ENCODE measurements at places on chromosomes 7 and 10.

GRCh38 chr7:11642276-11642675, 189.7 kb downstream of the THSD7A start:
- no peak for DNase-seq

GRCh38 chr7:151123822-151124464, 37.7 kb downstream of the AGAP3 start:
- peak; percentile 77 for DNase-seq

DNA sequence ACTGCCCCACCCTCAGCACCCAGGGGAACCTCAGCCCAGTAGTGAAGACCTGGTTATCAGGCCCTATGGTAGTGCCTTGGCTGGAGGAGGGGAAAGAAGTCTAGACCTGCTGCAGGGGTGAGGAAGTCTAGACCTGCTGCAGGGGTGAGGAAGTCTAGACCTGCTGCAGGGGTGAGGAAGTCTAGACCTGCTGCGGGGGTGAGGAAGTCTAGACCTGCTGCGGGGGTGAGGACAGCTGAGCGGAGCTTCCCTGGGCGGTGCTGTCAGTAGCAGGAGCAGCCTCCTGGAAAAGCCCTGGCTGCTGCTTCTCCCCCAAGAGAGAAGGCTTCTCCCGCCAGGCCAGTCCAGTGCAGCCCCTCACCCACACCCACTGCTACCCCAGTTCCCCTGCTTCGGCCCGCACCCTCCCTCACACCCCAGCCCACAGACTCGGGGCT, 6.3 kb downstream of the NOS3 start:
- no peak for DNase-seq

DNA sequence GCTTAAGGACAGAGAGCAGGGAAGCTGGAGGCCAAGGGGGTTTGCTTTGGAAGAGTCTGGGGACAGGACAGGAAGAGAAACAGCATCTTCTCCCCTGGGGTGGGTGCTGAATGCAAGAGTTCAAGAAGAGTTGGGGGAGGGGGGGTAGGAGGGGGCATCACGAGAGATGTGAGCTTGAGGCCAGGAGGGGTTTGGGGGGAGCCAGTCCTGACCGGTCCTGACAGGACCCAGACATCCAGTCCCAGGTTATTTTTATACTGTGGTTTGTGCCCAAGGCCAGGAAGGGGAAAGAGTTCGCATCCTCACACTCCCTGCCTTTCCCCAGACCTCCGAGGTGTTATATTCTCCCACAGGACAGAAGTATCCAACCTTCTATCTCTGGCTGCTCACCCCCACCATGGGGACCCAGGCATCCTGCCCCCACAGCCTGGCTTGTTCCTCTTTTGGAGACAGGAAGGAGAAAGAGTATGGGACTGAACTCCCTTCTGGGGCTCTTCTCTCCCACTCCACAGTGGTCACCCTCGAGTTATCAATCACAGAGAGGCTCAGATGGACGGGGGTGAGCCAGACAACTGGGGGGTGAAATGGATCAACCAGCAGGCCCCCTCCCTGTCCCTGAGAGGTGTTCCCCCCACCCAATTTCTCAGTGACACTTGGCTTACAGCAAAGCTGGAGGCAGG, 2.8 kb downstream of the TSC22D4 start:
- DNase-seq = no peak

- no peak for DNase-seq
Observed at GRCh38 chr10:131979336-131979735, 2.4 kb downstream of the BNIP3 start.

DNA sequence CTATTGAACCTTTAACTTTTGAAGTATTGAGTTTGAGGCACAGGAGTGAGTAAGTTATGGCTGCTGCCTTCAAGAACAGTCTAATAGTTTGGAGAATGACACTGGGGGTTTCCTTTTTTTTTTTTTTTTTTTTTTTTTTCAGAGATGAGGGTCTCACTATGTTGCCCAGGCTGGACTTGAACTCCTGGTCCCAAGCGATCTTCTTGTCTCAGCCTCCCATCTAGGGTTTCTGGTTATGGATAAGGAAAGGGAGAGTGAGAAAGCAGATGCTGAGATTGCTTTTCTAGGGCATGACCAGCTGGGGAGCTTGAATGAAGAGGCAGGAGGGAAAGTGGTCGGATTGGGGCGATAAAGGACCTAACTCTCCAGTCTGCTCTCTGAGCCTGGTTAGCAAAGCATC, 59.9 kb upstream of the BTRC start:
- no peak for DNase-seq

- DNase-seq = peak; percentile 89
Observed at GRCh38 chr7:78020136-78020873, 221.7 kb downstream of the PHTF2 start.

GRCh38 chr10:102379383-102379782, 16.1 kb upstream of the NFKB2 start:
- no peak for DNase-seq

DNA sequence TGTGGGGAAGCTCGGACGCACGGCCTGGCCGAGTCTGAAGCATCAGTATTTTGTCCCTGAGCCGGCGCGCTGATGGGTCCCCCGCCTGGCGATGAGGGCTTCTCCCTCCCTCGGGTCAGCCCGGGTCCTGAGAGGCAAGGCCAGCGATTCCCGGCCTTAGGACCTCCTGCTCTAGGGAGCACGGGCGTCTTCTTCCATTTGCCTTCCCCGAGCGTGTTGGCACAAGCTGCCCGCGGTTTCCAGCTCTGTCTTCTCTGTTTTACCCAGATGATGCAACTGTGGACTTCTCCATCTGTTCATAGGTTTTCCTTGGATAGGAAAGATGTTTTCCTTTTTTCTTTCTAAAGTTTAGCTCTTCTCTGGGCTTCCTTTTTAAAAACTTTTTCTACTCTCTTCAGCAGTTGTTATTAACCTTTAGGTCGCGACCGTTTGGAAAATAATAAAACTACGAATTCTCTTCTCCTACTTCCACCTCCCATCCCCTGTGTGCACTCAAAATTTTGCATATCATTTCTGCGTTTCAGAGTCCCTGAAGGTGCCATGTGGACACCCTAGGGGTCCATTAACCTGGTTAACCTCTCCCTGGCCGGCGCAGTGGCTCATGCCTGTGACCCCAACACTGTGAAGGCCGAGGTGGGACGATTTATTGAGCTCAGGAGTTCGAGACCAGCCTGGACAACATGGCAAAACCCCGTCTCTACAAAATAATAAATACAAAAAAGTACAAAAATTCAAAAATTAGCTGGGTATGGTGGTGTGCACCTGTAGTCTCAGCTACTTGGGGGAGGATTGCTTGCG, 1.4 kb upstream of the SLC25A28 start:
- peak; percentile 82 for DNase-seq

DNA sequence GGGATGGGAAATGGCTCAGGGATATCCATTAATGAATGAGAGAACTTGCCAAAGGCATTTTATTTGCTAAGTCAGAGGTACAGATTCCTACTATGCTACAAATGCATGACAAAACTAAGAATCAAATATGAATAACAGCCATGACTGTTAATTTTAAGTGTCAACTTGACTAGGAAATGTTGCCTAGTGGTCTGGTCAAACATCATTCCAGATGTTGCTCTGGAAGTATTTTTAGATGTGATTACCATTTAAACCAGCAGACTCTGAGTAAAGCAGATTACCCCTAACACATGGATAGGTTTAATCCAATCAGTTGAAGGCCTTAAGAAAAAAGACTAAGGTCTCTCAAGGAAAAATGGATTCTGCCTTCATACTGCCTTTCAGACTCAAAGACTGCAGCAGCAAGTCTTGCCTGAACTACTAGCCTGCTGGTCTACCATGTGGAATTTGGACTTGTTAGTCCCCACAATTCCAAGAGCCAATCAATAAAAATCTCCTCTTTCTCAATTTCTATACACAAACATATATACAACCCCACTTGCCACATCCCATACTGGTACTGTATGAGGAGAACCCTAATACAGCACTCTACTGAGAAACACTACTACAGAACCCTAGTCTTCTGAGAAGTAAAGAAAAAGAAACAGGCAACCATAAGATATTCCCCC, 119.1 kb downstream of the NRBF2 start:
- no peak for DNase-seq

DNA sequence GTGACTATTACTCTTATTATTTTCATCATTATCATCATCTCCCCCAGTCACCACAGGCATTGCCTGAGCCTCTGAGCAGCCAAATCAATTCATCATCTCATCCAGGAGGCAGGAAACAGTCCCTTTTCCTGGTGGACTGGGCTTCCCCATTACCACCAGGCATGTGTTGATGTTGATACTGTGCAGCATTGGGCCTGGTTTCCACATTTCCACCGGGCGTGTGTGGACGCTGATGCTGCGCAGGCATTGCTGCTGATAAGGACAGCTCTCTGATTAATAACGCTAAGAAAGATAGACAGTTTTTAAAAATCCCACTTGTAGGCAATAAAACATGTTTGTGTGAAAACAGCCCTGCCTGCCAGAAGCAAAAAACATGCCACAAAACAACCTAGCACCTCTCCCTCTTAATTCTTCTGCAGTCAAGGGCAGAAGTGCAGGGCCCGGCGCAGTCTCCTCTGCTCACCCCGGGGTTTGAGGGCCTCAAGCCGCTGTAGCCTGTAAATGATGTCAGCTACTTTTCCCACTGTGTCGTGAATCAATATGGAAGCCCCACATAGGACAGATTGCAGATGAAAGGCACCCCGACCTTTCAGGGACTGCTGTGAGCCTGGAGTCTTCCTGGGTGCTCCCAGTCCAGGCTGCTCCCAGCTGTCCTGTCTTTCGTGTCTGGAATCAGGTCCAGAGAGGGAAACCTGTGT, 216.0 kb downstream of the WDR37 start:
- DNase-seq = no peak

- DNase-seq = peak; percentile 12
Observed at GRCh38 chr7:117673367-117673766, 193.5 kb downstream of the CFTR start.

- peak; percentile 50 for DNase-seq
Observed at GRCh38 chr10:74227697-74228424, 76.8 kb downstream of the ADK start.

GRCh38 chr7:55374213-55374612, 9.1 kb downstream of the LANCL2 start:
- DNase-seq = no peak

- no peak for DNase-seq
Observed at GRCh38 chr7:149823191-149823630, 15.0 kb upstream of the ZNF862 start.

GRCh38 chr10:9262770-9263169, 1208.3 kb downstream of the GATA3 start:
- DNase-seq = peak; percentile 22

DNA sequence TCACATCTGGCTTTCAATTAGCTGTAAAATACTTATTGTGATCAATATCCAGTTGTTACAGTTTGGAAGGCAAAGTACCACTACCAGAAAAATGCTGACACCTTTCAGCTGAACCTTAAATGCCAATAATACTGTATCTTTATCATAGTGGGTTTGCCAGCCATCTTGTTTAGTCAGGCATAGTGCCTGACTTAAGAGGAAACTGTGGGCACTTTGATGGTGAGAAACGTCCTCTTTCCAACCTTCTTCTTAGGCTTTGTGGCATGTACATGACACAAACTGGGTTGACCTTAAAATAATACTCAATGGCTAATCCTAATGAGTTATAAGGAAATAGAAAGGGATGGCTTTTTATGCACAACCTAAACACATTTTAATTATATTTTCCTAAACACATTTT, 52.3 kb upstream of the PRR15 start:
- DNase-seq = no peak

- no peak for DNase-seq
Observed at GRCh38 chr7:134101716-134102115, 25.4 kb upstream of the LRGUK start.

- DNase-seq = peak; percentile 64
Observed at GRCh38 chr7:157273208-157274093, 63.4 kb upstream of the DNAJB6 start.

DNA sequence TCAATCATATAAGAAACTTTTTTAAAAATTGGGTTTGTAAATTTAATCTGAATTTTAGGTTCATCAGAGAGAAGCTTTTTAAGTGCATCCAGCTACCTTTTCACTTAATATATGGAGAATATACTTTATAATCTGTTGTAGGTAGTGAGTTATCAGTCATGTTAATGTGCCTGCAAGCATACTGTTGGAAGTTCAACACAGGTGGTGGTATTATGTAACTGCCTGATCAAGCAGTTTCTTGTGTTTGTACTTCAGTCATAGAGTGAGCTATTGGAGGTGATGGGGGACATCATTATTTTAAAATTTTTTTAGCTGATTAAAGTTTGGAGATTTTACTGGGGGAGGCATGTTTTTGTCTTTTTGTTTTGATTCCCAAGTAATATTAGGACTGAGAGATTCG, 2.5 kb downstream of the TNKS2 start:
- no peak for DNase-seq

GRCh38 chr7:94908323-94909178, 1.2 kb downstream of the PPP1R9A start:
- peak; percentile 2 for DNase-seq

DNA sequence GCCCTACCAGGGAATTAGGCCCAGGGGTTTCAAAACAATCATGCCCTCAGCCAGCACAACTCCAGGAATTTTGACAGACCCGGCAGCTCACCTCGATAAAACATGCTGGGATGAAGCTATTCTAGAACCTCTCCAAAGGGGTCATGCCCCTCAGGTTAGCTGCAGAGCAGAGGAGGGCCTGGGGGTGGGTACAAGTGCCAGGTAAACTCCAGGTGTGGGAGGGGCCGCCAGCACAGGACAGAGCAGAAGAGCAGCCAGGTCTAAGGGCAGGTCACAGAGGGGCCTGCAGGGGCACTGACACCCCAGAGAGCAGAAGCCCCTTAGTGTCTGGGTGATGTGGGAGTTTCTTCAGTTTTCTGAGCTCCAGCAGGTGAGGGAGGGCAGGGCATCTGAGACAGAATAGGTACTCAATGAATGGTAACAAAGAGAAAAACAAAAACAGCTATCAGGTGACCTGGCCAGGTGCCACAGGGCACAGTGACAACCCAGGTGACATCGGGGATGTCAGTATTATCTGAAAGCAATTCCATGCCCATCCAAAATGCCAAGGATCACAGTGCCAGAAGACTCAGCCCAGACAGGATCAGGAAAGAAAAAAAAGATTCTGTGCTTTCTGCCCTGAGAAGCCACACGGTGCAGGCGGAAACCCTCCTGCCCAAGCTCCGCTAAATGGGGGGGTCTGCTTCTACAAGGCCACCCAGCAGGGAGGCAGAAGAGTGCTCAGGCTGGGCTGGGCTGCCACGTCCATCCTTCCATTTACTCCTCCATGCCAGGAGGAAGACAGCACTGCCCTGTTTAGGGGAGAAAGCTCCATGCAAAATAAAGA, 104.5 kb downstream of the TNS3 start:
- no peak for DNase-seq
